ENCODE measurements at places on chromosomes 4 and X. TPM values are rescaled to one million over a fixed set of nuclear protein-coding genes. Genes with fewer than 3 reads are reported as not detected.

The UGT2A1 gene
- not detected for total RNA-seq

The SULT1E1 gene
- not detected for total RNA-seq

The EPGN gene
- total RNA-seq, result 0.73 TPM

The CHRNA9 gene
- total RNA-seq, result not detected

The FAT1 gene
- total RNA-seq, result 96.0 TPM

The TCEAL5 gene
- not detected for total RNA-seq

The C4orf51 gene
- not detected for total RNA-seq

The MAGEA4 gene
- not detected for total RNA-seq

The ALAS2 gene
- total RNA-seq, result not detected

The TCEAL9 gene
- 43.0 TPM for total RNA-seq

The RENBP gene
- total RNA-seq, result 61.3 TPM

All from melanocyte of skin (primary cell).